ENCODE measurements at places on chromosomes 2 and 18.

GRCh38 chr2:182229297-182229696 lies 197.5 kb downstream of the PDE1A start:
- DNase-seq = no peak

DNA sequence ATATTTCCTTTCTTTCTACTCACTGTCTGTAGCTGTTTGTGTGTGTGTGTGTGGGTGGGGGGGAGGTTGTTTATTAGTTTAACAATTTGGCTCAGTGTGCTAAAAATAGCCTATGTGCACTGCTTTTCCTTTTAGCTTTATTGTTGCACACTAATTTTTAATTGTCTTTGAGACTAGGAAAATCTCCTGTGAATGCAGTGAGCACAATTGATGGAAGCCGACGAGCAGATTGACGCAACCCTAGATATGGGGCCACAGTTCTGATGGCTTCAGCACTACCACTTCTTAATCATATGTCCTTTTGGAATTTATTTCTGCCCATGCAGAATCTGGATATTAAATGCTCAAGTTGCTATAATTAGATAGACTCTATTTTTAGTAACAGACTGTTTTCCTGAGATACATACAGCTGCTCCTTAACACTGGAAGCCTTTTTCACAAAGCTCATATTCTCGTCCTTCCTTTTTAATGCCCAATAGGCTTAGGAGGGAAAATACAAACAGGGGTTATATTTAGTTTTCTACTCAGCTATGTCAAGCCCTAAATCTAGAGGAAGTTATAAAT lies 109.1 kb downstream of the IRS1 start:
- DNase-seq = no peak

DNA sequence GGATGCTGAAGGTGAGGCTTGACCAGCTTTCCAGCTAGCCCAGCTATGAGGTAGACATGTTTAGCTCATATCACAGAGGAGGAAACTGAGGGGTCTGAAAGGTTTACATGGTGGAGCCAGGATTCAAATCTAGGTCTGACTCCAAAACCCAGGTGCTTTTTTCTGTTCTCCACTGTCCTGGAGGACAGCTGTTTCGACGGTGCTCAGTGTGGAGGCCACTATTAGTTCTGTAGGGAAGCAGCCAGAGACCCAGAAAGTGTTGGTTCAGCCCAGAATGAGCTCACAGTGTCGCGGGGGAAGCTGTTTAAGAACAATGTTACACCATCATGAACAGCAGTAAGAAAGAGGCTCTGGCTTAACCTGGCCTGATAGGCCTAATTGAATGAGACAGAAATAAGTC lies 11.1 kb downstream of the PROC start:
- DNase-seq = no peak

DNA sequence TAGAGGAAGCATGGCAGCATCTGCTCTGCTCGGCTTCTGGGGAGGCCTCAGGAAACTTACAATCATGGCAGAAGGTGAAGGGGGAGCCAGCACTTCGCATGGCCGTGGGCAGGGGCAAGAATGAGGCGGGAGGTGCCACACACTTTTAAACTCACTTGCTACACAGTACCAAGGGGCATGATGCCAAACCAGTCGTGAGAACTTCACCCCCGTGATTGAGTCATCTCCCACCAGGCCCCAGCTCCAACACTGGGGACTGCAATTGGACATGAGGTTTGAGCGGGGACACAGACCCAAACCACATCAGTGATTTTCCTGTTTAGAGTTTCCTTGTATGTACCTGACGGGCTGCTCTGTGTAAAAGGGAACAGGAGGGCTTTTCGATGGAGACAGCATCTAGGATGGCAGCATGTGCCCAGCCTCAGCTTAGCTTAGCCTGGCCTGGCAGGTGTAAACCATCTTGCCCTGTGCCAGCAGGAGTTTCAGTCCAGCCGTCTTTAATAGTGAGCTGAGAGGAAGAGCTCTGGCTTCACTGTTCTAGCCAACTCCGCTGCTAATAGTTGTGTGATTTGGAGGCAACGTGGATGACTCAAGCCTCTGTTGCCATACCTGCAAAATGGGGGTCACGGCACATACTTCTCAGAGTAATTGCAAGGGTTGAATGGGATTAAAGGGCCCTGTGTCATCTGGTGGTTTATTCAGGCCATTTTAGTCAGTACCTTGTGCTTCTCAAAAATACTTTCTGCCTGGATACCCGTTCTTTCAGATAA lies 101.8 kb downstream of the ASAP2 start:
- DNase-seq = no peak

DNA sequence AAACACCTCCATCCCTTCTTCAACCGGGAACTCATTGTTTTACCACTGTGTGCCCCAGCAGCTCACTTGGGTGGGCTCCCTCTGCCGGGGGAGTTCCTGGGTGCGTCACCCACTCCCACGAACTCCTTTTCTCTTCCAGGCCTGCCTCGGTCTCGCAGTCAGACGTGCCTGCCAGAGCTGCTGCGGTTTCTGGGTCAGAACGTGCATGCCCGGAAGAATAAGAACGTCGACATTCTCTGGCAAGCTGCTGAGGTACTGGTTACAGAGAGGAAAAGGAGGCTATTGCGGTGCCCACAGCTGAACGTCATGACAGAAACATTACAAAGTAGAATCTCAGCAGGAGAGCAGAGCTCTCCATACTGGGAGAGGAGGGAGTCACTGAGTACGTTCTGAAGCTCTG lies 35.6 kb downstream of the COA5 start:
- no peak for DNase-seq

DNA sequence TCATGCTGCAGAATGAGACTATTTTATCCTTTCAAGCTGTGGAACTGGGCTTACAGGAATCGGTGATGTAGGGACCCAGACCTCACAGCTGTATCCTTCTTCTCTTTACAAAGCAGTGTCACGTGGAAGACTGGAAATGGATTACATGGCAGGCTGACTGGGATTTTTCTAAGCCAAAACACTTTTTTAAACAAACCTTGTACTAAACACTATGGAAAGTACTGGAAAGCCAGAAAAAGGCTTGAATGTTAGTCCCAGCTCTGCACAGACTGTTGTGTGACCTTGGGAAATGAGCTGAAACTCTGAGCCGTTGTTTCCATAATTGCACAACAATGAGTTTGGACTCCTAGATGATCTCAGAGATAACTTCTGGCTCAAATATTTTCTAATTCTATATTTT lies 7.6 kb upstream of the ADAM23 start:
- DNase-seq = no peak

DNA sequence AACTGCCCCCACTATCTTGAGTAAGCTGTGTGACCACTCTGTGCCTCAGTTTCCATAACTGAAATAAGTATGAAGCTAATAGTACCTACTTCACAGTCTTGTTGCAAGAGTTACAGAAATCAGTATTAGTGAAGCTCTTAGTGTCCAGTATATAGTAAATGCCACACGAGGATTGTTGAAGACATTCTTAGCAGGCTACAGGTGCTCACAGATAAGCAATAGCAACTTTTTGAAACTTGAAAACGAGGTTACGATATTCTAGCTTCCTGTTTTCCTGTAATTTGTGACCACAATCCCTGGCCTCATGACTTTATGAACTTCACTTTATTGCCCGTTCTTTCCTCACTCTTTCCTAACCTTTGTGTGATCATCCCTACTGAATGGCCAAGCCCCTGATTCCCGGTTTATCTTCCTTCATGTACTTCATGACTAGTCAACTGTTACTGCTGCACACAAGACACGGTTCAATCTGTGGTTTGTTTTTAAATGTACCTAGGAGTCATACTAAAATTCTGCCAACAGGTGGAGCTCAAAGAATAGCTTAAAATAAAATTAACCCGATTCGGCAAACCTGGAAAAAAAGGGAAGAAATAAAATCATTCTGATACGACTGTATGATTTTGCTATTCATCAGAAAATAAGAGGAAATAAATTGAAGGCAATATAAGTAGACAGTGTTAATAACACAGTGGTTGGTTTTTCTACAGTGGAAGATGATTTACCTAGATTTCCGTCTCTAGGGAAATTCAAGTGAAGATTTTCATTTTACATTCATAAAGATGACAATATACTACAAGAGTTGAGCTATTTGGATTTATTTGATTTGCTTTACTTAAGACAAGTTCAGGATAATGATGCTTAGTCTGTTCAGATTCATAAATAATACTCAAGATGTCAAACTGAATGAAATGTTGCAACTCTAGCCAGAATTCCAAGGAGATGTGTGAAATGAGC lies 38.1 kb upstream of the STAT1 start:
- no peak for DNase-seq

- no peak for DNase-seq
These were observed 35.5 kb downstream of the ZNF532 start for GRCh38 chr18:58900015-58900649.

DNA sequence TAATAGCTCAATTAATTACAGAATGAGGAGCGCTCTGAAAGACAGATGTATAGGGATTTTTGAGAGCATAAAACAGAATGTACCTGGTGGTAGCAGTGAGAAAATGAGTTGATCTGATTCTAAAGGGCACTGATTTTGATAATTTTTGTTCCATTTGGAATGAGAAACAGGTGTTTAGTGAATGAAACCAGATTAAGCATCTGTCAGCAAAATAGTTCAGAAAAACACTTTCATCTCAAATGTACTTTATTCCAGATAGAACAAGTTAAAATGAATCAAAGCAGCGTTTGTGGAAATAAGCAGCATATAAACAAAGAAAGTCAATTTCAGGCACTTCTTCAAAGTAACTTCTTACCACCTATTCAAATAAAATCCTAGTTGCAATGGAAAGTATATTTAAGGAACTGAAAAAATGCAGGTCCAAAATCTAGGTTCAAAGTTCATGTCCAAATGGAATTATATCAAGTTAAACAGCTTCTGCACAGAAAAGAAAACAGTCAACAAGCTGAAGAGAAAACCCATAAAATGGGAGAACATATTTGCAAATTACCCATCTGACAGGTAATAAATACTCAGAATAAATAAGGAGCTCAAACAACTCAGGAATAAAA lies 11.9 kb upstream of the REG3A start:
- DNase-seq = no peak

- no peak for DNase-seq
These were observed 16.4 kb downstream of the SMAD7 start for GRCh38 chr18:48934415-48934722.

GRCh38 chr2:212921711-212922110 lies 229.7 kb downstream of the IKZF2 start:
- no peak for DNase-seq

DNA sequence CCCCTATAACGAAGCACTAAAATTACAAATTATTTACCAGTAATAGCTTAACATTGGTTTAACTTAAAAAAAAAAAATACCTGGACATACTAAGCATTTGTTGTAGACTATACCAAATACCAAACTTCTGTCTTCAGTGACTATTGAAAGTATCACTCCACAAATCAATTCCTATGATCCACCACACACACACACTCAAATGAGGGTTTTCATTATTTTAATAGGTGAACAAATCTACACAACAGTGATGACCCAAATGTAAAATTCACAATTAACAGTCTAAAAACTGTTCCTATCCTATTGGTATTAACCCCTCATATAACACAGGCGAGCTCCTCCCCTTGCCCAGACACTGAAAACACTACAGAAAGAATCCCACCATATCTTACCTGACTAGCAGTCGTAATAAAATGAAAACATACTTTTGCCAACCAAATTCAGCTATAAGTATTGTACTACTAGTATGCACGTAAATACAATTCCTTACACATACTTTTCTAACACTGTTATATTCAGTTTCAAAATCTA lies 2.5 kb downstream of the SP3 start:
- DNase-seq = no peak

GRCh38 chr2:48356701-48357325 lies 173.1 kb upstream of the STON1 start:
- no peak for DNase-seq

GRCh38 chr2:8477552-8478470 lies 204.0 kb upstream of the ID2 start:
- DNase-seq = no peak

DNA sequence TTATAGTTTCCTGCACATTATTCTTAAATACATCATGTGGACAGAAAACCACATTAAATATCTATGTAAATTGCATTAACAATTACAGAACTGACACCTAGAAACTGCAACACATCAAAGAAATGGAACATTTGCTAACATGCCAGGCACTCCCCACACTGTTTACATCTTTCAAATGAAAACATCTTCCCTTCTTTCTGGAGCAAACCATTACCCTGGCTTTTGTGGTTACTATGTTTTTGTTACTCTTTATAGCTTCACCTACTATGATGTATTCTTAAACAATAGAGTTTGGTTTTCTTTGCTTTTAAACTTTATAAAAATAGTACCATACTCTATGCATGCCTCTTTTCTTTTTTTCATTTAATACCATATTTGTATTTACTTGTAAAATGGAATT lies 1894.5 kb upstream of the CELF4 start:
- no peak for DNase-seq

- no peak for DNase-seq
These were observed 20.7 kb downstream of the FBXO15 start for GRCh38 chr18:74126684-74127655.

DNA sequence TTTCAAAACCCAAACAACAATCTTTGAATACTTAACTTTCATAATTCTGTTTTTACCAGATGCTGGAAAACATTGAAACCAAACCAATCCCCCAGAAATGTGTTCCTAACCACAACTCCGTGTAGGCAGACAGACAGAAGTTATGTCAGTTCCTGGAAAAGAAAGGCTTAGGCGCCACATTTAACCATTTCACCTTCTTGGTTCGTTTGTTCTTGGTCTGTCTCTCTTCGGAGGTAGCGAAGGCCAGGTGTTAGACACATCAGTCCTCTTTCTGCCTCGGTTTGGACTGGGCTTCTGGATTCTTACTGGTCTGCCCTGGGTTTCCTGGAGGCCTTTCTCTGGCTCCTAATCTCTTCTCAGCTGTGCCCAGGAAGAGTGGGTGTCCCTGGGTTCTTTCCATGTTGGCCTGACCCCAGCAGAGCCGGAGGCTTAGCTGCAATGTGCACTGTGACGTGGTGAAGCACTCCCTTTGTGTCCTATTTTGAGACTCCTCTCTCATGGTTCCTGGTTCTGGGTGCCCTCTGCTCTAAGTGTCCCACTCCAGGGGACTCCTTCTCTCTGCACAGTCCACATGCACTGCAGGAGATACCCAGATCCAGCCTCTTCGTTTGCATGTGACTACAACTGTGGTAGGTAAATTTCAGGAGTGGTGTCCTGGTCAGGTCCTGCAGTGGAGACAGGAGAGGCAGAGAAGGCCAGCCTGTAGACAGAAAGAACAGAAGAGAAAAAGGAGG lies 23.1 kb upstream of the RAB31 start:
- DNase-seq = no peak

GRCh38 chr18:13760047-13760446 lies 33.6 kb downstream of the RNMT start:
- no peak for DNase-seq

GRCh38 chr18:9701609-9702349 lies 6.3 kb upstream of the RAB31 start:
- no peak for DNase-seq

GRCh38 chr18:6039055-6039454 lies 143.7 kb upstream of the TMEM200C start:
- DNase-seq = no peak

DNA sequence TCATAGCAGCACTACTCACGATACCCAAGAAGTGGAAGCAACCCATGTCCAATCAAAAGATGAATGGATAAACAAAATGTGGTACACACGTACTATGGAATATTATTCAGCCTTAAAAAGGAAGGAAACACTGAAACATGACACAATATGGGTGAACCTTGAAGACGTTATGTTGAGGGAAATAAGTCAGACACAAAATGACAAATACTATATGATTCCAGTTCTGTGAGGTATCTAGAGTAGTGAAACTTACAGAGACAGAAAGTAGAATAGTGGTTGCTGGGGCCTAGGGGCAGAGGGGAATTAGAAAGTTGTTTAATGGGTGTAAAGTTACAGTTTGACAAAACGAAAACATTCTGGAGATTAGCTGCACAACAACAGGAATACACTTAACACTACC lies 24.7 kb downstream of the TLK1 start:
- DNase-seq = no peak
